ENCODE measurements at places on chromosomes 12 and 14.
A peak's percentile ranks its signal among the peaks of the same experiment; 100 is the strongest.

GRCh38 chr12:13128291-13128965 lies 25.0 kb upstream of the GSG1 start:
- DNase-seq = no peak

GRCh38 chr12:117080661-117081144 lies 18.5 kb downstream of the TESC start:
- DNase-seq = no peak

DNA sequence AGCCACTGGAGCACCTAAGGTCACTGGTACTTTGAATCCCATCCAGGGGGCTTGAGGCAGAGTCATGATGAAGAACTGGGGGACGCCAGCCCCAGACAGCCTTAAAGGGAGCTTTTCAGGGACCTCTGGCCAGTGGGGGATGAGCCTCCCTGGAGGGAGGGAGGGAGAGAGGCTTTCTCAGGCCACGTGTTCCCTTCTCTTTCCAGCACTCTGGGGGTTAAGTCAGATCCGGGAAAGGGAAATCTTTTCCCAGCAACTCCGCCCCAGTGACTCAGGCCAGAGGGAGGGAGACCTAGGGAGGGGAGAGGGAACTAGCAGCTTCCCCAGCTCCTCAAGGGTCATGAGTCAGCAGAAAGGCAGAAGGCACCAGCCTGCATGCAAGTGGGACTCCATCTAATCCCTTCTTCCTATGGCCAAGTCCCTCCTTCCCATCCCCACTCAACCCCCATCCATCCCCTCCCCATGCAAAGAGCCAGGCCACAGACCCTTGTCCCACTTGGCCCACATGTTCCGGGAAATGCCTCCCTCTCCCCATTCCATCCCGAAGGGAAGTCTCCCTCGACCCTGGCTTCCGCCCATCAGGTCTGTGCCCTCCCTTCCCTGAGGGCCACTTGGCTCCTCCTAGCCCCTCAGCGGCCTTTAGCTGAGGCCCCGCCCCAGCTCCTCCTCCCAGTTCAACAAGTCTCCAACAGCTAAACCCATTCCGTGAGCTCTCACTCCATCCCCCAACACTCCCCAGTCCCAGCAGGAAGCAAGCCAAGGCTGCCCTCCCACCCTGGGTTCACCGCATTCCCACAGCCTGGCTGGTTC lies 5.6 kb downstream of the TNFRSF1A start:
- DNase-seq = no peak

- no peak for DNase-seq
Measured at GRCh38 chr12:50017641-50018040, 7.7 kb downstream of the RACGAP1 start.

GRCh38 chr14:23544511-23545447 lies 6.8 kb downstream of the ZFHX2 start:
- DNase-seq = no peak

DNA sequence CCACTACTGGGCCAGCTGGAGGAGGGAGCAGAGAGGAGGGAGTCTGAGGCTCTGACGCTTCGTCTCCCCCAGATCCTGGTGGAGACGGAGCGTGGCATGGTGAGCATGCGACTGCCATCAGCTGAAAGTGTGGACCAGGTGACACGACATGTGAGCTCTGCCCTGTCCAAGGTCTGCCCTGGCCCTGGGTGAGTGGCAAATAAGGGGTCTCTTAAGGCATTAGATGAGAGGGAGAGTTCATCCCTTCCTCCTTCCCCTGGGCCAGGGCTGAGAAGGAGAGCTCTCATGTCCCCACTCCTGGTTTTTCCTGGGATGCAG lies 2.5 kb downstream of the CARMIL3 start:
- no peak for DNase-seq

DNA sequence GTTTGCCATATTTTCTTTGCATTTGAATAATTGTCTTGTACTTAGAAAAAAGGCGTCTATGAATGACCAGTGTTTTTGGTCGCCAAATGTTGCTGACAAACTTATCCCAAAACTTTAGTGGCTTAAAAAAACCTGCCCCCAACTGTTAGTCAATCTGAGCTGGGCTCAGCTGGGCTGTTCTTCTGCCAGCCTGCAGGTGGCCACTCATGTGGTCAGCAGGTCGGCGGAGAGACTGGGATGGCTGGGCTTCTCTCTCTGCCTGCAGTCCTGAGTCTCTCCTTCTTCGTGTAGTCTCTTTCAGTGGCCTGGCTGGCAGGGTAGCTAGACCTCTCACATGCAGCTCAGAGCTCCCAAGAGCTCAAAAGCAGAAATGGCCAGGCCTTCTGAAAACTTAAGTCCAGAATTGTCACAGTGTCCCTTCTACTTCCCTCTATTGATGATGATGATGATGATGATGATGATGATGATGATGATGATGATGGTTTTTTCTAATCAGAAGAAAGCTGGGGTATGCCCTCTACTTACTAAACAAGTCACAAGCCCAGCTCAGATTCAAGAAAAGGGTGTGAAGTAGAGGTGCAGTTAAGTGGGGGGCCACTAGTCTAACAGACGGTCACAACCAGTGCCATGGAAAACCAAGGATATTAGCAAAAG lies 87.9 kb downstream of the PTPN11 start:
- no peak for DNase-seq

- DNase-seq = no peak
Measured at GRCh38 chr14:49160983-49161382, 425.2 kb downstream of the RPS29 start.

GRCh38 chr12:109637348-109637747 lies 63.8 kb downstream of the MVK start:
- no peak for DNase-seq

GRCh38 chr14:75274899-75275569 lies 3.6 kb upstream of the FOS start:
- DNase-seq = peak; percentile 40

GRCh38 chr14:68714991-68715924 lies 77.6 kb downstream of the ZFP36L1 start:
- no peak for DNase-seq

- DNase-seq = no peak
Measured at GRCh38 chr12:127179176-127179575, 1087.8 kb upstream of the TMEM132C start.

DNA sequence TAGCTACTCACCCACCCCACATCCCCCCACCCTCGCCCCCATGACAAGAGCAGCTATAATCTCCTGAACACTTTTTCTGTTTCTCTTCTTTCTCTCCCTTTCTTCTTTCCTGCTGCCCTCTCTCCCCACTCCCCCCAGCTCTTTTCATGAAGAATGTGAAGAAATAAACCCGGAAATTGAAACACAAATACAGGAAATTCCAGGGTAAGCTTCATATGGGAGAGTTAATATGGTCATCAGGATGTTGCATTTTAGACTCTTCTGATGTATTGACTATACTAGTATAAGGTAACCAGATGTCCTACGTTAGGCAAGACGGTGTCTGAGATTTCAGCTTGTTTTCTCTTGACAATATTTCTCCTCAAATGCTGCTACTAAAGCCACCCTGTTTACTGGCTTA lies 41.6 kb upstream of the LRIG3 start:
- no peak for DNase-seq

DNA sequence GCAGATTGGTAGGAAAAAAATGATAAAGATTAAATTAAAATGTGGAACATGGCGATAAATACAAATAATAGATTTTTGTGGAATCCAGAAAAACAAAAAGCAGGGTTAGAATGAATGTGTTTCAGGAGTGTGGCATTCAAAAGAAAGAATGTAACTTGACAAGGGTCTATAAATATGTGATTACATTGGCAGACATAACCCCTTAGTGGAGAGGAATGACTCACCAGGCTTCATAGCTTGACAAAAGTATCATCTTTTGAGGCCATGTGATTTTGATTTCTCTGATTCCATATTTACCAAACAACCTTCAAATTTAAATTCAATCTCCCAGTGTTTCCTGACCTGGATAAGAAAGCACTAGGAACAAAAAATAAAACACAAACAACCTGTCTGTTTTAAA lies 24.4 kb upstream of the MGST1 start:
- no peak for DNase-seq

DNA sequence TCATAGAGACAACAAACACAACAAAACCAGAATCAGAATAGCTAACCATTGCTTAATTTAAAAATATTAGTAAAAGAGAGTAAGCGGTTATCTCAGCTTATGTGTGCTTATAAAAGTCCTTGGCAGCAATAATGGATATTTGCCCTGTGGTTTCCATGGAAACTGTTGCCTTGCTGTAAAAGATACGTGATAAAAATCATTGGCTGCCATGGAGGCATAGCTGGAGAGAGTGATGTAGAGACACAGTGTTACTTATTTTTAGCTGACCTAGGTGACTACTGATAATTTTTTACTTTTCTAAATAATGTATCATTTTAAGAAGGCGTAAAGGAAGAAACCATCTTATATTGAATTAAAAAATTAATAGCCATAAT lies 92.9 kb downstream of the ERC1 start:
- no peak for DNase-seq

DNA sequence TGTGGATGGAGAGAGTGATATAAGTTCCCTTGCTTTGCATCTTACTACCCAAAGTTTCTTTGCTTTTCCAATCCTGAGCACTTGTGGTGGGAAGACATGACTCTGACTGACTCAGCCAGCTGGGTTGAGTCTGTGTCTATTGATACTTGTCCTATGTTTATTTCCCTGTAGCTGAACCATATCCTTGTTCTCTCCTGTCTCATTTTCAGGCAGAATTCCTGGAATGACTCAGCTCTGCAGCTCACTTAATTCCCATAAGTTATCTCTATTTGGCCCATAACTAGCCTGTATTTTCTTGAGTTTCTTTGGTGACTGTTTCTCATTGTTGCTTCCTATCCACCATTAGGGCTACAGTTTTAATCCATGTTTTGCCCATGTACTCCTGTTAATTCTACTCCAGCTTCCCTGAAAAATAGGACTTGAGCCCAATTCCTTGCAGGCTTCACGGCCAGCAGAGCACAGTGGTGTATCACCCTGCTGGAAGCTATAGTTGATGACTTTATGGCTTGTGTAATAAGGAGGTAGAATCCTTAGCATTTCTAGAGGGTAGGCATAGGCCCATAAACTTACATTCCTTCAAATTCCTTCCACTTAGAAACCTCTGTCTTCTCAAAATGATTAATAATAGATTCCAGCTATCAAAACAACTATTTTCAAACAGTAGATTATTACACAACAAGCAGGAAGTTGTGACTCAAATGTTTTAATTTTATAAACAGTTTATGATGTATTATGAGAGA lies 183.1 kb downstream of the TMTC3 start:
- DNase-seq = no peak

- no peak for DNase-seq
Measured at GRCh38 chr14:75976826-75977581, 4.8 kb downstream of the TGFB3 start.

DNA sequence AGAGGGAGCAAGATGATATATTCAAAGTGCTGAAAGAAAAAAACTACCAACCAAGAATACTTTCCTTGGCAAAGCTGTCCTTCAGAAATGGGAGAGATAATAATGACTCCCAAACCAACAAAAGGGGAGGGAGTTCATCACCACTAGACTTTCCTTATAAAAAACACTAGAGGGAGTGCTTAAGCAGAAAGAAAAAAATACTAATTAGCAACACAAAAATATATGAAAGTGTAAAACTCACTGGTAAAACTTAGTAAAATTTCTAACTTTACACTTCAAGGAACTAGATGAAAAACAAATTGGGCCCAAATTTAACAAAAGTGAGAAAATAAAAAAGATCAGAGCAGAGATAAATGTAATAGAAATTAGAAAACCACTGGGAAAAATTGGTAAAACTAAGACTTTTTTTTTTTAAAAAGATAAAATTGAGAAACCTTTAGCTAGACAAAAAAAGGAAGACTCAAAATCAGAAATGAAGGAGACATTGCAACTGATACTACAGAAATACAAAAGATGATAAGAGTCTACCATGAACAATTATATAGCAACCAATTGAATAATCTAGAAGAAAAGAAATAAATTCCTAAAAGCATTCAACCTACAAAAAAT lies 60.4 kb upstream of the FAR2 start:
- no peak for DNase-seq

GRCh38 chr14:98932431-98933325 lies 339.3 kb downstream of the BCL11B start:
- no peak for DNase-seq

DNA sequence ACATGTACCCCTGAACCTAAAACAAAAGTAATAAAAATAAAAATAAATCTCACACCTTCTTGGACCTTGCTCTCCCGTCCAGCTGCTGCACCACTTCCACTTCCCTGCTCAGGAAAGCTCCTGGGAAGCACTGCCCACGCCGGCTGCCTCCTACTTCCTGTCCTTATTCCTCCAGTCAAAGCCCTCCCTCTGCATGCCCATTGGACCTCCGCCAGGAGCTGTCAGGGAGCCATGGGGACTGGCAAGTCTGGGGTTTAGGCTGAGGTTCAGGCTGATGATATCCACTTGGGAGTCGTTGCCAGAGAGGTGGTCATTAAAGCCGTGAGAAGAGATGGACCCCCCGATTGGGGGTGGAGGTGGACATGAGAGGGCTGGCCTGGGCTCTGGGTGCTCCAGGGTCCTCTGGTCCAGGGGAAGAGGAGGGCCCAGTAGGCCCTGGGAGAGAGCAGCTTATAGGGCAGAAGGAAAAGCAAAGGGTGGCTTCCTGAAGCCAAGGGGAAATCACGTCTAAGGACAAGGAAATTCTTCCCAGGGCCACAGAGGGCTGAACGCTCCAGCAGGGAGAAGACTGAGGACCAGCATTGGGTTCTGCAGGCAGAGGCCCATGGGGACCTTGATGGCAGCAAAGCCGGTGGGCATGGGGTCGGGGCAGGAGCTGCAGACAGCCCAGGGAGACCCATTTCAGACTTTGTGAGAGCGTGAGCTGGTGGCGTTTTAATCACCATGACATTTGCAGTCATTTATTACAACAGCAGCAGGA lies 78.7 kb downstream of the FZD10 start:
- no peak for DNase-seq

DNA sequence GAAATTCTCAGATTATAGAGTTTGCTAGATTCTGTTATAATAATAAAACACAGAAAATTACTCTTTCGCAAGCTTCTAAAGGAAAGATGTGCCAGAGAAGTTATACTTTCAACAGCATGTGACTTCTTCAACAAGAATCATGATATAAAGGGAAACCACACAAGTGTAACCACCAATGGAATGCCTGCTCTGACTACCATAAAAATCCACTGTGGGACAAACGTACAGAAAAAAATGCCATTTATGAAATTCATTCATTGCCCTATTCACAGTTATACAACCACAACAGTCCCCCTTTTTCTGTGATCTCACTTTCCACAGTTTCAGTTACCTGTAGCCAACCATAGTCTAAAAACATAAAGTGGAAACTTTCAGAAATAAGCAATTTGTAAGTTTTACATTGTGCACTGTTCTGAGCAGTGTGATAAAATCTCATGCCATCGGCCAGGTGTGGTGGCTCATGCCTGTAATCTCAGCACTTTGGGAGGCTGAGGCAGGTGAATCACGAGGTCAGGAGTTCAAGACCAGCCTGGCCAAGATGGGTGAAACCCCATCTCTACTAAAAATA lies 3.2 kb downstream of the CATSPERB start:
- no peak for DNase-seq

- DNase-seq = no peak
Measured at GRCh38 chr14:81555051-81555450, 21.4 kb upstream of the SEL1L start.

- DNase-seq = no peak
Measured at GRCh38 chr12:62844915-62845314, 90.0 kb downstream of the PPM1H start.

GRCh38 chr14:72851635-72852034 lies 42.3 kb downstream of the DPF3 start:
- no peak for DNase-seq

- DNase-seq = no peak
Measured at GRCh38 chr14:84544486-84545131, 985.3 kb upstream of the FLRT2 start.

- no peak for DNase-seq
Measured at GRCh38 chr14:74242780-74243042, 3.5 kb downstream of the VSX2 start.
